ENCODE measurements at places on chromosomes 2 and 18.

DNA sequence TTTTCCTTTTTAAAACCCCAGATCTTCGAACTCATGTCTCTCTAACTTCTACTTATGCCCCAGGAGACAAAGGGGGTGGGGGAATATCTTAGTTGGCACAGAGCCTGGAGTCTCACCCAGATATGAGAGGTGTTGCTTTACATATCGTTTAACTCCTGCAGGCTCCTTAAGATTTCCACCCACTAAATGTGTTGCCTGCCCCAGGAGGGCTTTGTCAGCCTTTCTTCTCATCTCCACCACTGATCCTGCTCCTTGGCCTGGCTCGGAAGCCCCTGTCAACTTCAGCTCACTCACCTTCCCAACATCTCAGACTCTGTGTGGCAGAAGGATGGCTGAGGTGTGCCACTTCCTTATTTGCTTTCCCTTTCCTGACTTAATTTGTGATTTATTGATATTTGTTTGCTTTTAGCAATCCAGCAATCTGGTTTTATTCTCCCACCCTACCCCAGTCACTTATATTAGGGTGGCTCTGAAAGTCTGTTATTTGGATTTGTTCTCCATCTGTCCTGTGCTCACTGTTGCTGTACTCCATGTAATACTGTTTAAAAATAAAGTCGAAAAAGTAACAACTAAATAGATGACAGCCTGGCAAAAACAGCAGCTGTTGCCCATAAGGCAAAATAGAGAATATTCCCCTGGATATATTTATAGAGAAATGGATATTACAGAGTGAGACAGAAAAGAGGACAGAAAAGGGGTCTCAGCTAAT is 200.6 kb downstream of the ZBTB7C start:
- DNase-seq: no peak

GRCh38 chr2:207184348-207184747 is 18.6 kb upstream of the KLF7 start:
- DNase-seq: no peak

- DNase-seq: no peak
Measured at GRCh38 chr2:168198476-168199207, 48.8 kb downstream of the STK39 start.

GRCh38 chr2:55985406-55985805 is 61.8 kb upstream of the EFEMP1 start:
- DNase-seq: no peak

DNA sequence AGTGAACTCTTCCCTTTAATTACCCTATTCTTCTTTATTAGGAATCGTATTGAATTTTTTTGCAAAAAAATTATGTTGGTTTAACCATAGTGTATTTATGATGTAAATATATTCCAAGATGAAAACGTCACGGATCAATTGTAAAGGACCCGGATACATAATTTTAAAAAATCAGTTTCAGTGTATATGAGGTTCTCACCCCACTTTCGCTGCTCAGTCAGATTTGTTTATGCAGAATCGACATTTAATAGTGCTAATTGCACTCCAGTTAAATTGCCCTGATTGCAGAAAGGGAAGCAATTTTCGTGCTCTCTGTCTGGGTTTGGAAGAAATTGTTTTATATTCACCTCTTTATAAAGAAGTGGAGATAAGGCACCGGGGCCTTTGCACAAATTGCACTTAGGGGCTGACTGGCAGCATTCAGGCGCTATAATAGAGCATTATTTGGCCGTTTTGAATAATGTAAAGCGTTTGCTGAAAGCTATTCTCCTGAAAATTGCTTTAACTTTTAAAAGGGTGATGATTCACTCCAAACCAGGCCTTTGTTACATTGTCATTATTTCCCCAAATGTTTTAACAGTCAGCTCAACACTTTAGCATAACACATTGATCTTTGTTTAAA is 3.0 kb upstream of the SP9 start:
- DNase-seq: no peak

DNA sequence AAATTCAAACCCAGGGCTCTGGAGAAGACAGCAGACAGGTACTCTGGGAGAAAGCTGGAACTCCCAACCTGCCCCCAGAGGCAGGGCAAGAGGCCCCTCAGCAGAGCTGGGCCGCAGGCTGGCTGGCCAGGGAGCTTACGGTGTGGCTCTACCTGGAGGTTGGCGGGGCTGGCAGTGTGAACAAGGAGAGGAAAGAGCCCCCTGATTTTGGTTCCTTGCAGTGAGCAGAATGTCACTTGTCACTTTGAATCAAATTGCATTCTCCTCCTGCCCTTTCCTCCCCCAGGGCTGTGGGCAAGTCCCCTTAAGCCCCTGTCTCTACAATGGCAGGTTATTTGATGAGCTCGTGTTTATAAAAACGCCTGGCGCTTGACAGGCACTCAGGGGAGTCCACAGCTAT is 32.6 kb downstream of the MYO7B start:
- no peak for DNase-seq

- no peak for DNase-seq
Measured at GRCh38 chr2:133737242-133737993, 169.2 kb upstream of the NCKAP5 start.

DNA sequence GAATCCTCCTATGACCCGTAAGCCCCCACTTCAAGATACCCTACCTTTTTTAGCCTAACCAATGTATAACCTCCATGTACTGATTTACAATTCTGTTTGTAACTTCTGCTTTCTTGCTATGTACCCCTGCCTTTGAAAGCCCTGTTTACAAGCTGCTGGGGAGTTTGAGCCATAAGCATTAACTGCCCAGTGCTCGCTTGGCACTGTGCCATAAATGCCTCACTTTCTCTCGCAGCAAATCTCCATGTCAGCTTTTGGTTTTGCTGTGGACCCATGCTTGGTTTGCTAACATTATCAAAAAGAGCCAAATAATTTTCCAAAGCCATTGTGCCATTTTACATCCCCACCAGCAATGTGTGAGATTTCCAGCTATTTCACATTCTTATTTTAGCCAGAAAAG is 51.8 kb downstream of the TEX51 start:
- DNase-seq: no peak

DNA sequence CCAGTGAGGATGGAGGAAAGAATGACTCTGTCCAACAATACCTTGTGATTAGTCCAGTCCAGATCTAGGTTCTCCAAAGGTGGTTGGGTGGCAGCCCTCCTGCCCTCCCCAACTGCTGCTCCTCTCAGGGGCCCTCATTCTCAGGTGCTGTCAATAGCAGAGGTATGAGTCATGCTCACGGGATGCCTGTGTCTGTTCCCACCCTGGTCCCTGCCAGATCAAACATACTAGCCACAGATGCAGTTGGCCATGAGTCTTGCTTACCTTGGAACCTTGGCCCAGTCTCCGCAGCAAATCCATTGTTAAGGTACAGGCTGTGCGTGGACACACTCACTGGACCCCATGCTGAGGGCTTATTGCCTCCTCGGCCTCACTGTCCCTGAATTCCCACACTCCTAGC is 24.9 kb upstream of the RPIA start:
- DNase-seq: no peak

DNA sequence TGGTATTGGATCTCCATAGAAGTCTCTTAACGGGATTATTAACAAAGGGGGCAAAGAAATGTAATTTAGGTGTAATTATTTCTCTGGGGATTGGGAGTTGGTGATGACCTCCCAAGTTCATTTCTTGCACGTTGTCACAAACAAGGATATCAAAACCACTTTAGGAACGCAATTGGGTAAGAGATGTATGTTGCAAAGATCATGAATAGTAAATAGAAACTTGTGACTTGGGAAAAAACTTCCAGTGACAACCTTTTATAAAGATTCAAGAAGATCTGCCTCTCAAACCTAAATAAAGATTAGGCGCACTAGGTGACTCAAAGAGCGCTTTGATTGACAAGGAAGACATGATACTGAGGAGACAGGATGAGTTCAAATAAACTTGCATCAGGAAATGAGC is 127.8 kb upstream of the TRIB2 start:
- DNase-seq: no peak

- DNase-seq: no peak
Measured at GRCh38 chr18:56189615-56190014, 448.8 kb downstream of the TXNL1 start.

GRCh38 chr2:192073878-192074277 is 120.9 kb downstream of the TMEFF2 start:
- DNase-seq: no peak
